Lung (tissue), 17 donors: ENCODE measurements at places on chromosomes 7 and 10. TPM values are rescaled to one million over a fixed set of nuclear protein-coding genes. Genes with fewer than 3 reads are reported as not detected.

DNA sequence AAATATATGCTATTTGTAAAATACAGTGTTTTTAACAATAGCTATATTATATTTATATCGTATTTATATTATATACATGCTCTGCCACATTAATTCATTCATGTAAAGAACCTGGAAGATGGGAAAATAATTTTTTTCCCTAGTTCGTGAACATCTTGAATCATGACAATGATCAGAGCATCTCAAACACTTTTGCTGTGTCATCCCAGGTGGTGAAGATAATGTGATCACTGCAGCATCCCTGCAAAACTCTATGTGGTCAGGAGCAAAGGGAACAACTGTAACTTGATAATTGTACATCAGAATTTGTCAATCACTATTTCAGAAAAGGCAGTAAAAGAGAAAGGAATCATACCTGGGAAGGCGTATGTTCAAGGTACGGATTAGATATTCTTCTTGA is 39.3 kb downstream of the RAPGEF5 start:
- DNase-seq, result no peak

DNA sequence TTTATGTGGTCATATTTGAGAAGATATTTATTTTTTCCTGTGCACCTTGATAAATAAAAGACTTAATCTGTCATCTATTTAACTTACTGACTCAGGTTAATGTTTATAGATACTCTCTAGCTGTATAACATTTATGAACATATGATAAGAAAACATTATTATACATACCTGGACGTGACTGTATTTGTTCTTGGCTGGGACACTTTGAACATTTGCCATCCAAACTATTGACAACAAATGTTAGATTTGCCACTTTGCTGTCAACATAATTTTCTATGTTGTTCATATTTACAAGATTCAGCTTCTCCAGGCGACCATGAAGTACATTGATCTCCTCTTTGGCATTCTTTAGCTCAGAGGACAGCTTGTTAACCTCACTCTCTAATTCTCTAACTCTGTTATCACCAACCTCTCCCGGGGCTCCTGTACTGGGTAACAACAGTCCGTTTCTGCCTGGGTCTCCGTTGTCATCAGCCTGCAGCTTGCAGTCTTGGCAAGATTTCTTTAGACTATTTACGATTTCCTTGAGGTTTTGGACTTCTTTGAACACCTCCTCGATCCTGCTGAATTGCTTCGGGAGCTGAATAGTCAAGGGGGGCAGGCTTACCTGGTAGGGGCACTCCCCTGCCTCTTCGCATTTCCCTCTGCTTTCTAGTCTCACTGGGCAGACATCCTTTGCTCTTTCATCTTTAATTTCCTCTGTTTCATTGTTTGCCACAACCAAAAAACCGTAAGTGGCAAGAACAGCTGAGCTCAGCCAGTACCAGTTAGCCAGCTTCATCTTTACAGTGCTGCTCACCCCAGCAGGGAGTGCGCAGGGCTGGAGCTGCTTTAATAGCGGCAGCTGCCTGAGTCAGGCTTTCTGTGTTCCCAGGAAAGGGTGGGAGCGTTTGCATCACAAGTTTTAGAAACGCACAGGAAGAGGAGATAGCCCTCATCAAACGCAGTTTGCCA is at the start of gene FGL2:
Gene FGL2 (minus strand): TSS at position 807 of the 954 bp plus-strand sequence. CDS start 26 bp downstream, at position 781.
- peak; percentile 29 for DNase-seq

GRCh38 chr10:97123765-97124164 is 62.0 kb downstream of the SLIT1 start:
- DNase-seq, result no peak

GRCh38 chr7:55439627-55440026 is 74.5 kb downstream of the LANCL2 start:
- peak; percentile 13 for DNase-seq

GRCh38 chr10:7657552-7657951 is 9.2 kb downstream of the ITIH5 start:
- no peak for DNase-seq

DNA sequence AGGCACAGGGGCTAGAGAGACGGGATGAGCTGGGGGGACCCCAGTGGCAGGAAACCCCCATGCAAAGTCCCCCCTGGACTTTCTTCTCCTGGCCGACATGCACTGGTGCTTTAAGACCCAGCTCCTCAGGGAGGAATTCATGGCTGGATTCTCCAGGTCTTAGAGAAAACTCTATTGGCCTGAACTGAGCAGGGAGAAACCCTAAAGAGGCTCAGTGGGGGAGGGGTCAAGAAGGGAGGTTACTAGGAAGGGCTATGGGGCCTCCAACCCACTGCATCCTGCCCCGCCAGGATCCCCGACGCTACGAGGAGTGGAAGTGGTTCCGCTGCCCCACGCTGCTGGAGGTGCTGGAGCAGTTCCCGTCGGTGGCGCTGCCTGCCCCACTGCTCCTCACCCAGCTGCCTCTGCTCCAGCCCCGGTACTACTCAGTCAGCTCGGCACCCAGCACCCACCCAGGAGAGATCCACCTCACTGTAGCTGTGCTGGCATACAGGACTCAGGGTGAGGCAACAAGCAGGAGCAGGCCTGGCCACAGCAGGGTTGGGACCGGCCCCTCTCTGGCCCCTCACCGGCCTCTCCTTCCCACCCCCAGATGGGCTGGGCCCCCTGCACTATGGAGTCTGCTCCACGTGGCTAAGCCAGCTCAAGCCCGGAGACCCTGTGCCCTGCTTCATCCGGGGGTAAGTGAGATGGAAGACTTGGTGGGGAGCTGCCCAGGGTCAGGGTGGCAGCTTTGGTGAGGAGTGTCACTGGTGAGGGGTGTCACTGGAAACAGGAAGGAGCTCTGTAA is 13.8 kb downstream of the ATG9B start:
- peak; percentile 83 for DNase-seq

Gene JAZF1
- 16.5 TPM for total RNA-seq

GRCh38 chr10:133474027-133474426 is 20.3 kb downstream of the SCART1 start:
- DNase-seq, result no peak

Gene CHST3
- total RNA-seq, result 10.7 TPM

DNA sequence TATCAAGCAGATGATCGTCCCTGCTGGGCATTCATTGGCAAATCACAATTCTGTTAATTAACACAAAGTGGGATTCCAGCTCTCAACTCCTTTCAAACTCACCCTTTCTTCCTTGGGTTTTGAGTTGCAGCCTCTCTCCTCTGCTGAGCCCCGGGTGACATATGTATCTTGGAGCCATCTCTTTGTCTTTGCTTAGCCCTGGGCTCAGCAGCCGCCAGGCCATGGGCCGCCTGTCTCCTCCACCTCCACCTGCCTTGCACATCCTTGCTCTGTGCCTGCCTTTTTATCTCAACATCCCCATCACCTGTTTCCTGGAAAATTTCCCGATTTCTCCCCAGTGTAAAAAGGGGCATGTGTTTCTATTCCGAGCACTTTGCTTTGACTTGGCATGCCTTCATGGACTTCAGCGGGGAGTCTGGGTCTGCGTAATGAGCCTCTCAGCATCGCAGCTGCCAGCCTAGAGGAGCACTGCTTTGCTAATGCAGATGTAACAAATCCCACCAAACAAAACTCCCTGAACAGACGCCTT is 141.3 kb upstream of the AGK start:
- DNase-seq, result no peak

Gene IL6
- total RNA-seq, result 2.7 TPM

DNA sequence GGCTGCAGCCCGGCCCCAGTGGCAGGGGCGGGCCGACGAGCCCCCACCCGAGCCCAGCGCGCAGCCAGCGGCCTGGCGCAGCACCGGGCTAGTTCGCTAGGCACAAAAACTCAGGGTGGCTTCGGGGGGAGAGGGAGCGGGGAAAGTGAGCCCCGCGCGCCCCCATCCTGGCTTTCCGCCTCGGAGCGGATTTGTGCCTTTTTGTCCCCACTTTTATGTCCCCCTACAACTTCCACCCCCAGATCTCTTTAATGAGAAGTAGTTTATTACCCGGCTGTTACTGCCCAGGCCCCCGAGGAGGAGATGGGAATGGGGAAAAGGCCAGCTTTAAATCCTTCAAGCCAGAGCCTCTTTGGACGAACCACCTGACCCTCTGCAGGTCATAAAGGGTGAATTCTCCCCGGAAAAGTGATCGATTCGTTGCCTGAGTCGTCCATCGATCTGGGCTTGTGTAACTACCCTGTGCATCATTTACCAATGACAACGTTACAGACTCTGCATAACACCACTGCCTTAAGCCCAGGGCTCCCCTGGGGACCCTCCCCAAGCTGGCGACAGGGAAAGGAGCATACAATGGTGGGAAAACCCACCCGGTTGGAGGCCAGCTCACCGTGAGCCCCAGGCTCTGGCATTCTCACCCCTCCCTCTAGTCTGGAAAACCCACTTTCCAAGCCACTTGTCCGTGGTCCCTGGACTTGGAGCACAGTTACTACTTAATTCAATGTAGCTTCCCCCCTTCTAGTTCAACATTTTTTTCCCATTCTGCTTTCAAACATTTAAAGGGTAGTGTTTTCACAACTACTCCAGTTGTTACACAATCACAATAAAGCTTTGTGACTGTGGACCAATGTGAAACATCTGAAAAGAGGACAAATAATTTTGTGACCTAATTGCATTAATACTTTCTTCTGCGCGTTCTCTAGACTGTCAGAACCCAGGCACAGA is 748 bp upstream of the SH3PXD2A start:
- no peak for DNase-seq
